ENCODE measurements at places on chromosomes 5 and 9.

DNA sequence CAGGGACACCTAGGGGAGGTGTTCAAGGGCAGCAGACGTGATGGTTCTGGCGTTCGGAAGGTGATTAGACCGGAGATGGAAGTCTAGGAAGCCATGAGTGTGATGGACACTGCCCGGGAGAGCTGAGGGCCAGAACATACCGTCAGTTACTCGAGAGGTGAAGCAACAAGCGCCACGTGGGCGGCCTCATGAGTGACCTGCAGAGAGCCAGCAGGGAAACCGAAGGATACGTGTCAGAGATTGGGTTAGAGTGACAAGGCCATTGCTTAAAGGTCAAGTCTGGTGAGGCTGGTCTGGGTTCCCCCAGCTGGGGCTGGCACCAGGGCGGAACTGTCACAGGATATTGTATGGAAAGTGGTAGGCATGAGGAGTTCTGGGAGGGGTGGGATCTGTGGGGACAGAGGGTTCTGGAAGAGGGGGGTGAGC lies 60.0 kb downstream of the C9orf50 start:
- no peak for DNase-seq

DNA sequence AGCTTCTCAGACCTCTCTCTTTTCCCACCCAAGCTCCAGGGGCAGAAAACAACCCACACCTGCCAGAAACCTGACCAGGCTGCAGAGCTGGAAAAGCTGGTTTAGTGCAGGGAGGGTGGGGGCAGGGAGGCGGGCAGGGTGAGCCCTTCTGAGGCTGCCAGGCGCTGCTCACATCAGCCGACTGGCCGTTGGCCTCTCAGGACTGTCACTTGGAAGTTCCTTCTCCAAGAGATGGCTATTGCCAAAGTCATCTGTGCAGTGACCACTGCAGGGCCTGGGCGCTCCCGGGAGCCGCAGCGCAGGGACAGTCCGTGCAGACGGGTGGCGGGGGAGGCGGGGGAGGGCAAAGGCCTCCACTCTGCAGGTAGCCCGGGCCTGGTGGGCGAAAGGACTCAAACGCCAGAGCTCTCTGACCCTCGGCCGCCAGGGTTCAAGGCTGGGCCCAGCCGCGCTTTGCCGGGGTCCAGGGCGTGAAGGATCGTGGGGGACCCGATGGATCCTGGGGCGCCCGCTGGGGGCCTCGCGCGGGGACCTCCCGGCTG lies 205.0 kb upstream of the IER5L start:
- no peak for DNase-seq

- no peak for DNase-seq
These were observed 4.5 kb downstream of the CMYA5 start for GRCh38 chr5:79694183-79694582.

DNA sequence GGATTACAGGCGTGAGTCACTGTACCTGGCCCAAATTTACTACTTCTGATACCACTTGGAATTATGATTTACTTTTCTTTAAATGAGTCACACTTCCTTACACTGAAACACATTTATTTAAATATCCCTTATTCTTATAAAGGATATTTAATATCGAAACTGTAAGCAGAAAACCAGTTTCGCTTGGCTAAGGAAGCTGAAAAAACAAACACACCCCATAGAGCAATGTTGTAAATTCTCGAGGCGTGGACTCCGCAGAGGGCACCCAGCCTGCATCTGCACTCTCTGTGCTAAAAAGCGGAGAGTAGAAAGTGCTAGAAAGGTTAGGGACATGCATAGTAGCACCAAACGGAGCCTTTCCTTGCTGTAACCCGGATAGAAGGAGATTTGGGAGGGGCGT lies 86.5 kb downstream of the HMCN2 start:
- DNase-seq: no peak

DNA sequence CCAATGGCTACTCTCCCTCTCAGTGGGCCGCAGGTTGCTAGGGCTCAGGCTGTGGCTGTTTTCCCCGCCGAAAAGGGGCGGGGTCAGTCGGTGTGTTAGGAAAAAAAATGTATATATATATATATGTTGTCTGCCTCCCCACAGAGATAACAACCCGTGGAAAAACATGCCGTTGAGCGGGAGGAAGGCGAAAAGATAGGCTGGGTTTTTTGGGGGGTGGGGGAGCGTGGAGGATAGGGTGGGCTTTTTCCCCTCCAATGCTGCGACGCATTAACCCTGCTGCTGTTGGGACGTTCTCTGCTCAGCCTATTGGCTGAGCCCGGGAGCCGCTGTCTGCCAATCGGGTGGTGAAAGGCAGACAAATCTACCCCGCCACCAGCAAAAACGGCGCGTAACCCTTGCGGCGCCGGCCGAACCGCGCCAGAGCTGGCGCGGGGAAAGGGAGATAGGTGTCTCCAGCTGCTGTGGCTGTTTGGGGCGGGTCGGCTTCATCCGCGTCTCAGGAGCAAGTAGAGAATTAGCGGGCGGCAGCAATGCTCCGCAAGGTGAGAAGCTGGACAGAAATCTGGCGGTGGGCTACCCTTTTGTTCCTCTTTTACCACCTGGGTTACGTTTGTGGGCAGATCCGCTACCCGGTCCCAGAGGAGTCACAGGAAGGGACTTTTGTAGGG lies at the start of gene PCDHGC4:
Gene PCDHGC4, plus strand, starts transcription at position 390 of the 671 bp plus-strand sequence. Its CDS starts 144 bp downstream, at position 534.
- DNase-seq: peak; percentile 46

DNA sequence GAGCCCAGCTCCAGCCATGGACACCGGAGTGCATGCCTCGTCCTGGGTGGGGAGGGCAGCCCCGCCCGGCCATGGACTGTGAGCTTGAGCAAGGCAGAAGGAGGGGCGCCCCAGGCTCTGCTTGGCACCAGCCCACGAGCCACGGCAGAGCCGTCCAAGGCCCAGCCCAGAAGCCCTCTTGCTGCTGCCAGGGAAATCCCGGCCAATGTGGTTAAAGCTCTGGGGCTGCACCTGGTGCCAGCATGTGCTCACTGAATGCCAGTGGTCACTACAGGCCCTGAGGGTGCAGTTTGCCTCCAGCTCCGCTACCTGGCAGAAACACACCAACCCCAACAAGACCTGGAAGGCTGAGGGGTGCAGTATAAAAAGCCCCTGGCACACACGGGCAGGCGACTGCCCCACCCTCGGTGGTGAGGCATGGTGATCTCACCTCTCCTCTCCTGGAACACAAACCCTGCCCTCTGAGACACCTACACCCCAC lies 11.8 kb downstream of the BRD3 start:
- DNase-seq: no peak

DNA sequence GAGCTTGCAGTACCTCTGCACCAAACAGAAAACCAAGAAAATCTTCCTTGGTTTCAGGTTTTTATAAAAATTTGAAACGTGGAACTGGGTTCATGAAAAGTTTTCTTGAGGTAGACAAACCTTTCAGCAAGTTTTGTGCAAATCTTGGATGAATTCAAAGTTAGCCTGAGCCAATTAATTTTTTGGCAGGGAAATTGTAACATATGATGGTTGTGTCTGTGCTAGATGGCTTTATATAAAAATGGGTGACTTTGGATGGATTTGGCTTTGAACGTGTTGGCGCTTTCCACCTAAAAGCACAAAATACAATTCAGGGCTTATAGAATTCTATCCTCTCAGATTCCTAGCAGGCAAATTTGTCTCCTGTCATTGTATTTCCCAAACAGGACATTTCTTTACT lies 524.4 kb downstream of the CAAP1 start:
- no peak for DNase-seq

DNA sequence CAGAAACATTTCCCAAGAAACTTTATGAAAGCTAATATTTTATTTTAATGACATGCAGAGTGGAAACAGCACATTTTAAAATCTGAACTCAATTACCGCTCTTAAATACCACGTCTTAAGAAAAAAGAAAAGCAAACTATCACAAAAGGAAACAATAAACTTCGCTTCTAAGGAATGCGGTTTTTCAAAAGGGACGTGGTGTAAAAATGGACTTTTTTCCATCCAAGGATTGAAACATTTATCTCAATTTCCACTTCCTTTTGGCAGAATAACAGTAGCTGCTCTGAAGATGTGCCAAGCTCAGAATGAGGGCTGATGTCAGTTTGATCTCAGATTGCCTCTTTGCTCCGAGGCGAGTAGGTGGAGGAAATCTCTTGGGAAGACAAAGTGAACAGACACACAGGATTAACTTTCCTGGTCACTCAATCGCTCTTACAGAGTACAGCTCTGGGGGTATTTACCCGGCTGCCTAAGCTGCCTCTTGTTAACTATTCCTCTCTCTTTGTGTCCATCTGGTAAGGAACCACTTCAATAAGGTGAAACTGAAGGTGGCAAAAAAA lies 158.5 kb downstream of the TRPM6 start:
- DNase-seq: no peak

DNA sequence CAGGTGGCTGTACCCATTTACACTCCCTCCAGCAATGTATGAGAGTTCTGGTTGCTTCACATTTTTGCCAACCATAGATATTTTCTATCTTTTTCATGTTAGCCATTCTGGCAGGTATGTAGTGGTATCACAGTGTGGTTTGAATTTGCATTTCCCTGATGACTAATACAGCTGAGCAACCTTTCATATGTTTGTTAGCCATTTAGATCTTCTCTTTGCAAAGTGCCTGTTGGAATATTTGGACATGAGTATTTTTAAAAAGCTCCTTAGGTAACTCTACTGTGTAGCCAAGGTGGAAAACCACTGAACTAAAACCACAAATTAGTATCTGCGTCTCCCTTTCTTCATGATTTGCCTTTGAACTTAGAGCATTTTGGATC lies 31.9 kb downstream of the IRF1 start:
- DNase-seq: no peak

GRCh38 chr5:142420561-142421227 lies 95.9 kb upstream of the SPRY4 start:
- no peak for DNase-seq

DNA sequence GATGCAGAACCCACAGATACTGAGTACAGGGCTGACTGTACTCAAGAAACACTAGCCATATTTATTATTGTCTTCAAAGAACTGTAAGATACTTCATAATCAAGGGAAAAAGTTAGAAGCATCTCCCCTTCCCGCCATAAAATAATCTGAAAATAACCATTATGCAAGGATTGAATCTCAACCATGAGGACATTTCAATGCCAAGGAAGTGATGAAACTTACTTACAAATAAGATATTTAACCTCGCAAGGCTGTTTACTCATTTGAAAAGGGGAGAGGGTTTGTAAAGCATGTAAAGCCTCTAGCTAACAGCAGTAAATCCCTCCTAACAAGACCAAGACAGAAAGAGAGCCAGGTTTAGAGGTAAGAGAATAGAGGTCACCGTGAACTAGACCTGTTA lies 6.3 kb downstream of the MYO10 start:
- no peak for DNase-seq

DNA sequence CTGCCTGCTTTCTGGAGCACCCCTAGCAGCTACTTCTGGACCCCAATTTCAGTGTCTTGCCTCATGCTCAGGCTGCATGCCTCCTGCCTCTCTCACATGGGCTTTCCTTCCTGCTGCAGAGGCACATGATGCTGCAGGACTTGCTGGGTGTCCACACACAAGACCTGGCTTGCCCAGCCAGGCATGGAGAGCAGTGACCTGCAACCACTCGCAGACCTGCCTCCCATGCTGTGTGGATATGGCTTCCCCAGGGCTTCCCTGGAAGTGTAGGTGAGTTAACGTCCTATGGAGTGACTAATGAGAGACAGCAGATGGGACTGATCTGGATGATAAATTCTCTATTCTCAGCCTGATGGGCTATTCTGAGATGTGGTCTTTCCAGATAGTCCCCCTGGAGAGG lies 53.2 kb upstream of the SMIM32 start:
- DNase-seq: no peak

- peak; percentile 85 for DNase-seq
These were observed 40.3 kb upstream of the ABCA1 start for GRCh38 chr9:104968025-104968982.

All from GM06990 (cell line).